ENCODE measurements at places on chromosomes 3 and 15. TPM values are rescaled to one million over a fixed set of nuclear protein-coding genes. Genes with fewer than 3 reads are reported as not detected.
A peak's percentile ranks its signal among the peaks of the same experiment; 100 is the strongest.

DNA sequence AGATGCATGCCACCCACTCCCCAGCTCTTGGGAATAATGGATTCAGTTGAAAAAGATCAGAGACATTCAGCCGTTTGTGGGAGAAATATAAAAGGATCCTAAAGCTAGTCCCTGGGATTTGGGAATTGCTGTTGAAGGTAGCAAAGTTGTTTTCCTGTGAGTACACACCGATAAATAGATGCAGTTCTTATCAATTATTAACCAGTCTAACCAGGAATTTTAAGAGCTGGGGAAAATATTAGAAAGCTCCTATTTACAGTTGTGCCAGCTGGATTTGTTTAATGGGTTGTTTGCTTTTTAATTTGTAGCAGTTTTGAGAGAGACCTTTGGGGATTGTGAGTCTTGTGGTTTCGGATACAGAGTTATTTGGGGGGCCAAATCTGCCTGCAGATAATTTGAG, 44.2 kb upstream of the SKOR1 start:
- no peak for DNase-seq
- H3K36me3 ChIP-seq = peaks cover 2% of the 10 kb centered on the region
- H3K27ac ChIP-seq = no peak overlapping the region
- H3K4me3 ChIP-seq = no peak overlapping the region
- no peaks in the 10 kb centered on the region for H3K27me3 ChIP-seq

GRCh38 chr3:129627350-129628168, 21.1 kb upstream of the PLXND1 start:
- no peaks in the 10 kb centered on the region for H3K36me3 ChIP-seq
- peak overlapping the region; percentile 61 for H3K4me3 ChIP-seq
- H3K27ac ChIP-seq = peak overlapping the region; percentile 93
- peaks cover 2% of the 10 kb centered on the region for H3K4me1 ChIP-seq
- DNase-seq = peak; percentile 90
- no peaks in the 10 kb centered on the region for H3K27me3 ChIP-seq

DNA sequence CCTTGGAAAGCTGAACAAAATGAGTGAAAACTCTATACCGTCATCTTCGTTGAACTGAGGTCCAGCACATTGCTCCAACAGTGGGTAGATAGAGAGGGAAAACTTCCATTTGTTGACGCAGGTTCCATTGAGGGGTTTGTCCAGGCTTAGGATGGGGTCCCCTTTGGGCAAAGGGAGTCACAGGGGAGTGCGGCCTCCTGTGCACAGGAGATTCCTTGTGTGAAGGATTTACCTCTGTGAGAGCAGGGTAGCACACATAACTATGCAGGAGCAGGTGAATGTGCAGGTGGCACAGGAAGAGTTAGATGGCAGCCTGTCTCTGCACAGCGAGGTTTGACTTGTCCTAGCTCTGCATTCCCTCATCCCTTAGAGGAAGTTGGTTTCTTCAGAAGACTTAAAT, 139.3 kb downstream of the SNRPN start:
- H3K36me3 ChIP-seq = peaks cover 10% of the 10 kb centered on the region
- DNase-seq = no peak
- no peak overlapping the region for H3K4me3 ChIP-seq
- H3K27me3 ChIP-seq = no peaks in the 10 kb centered on the region
- no peak overlapping the region for H3K27ac ChIP-seq

DNA sequence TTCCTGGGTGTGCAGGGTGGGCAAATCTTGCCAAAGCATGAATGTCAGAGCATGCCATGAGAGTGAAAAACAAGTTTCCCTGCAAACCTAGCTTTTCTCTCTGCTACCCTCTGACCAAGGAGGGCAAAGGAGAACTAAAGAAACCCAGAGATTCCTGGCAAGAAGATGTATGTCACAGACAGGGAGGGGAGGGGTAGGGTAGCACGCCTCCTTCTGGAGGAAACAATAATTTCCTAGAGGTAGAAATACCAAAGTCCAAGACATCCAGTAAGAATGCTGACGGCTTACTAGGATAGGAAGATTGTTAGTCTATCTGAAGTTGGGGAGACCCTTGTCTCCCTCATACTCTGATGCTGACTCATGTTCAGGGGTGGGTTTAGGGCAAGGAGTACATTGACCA, 203.9 kb downstream of the NR1D2 start:
- H3K4me3 ChIP-seq = no peak overlapping the region
- peaks cover 2% of the 10 kb centered on the region for H3K36me3 ChIP-seq
- no peaks in the 10 kb centered on the region for H3K4me1 ChIP-seq

Gene NOX5
- polyA plus RNA-seq = not detected

DNA sequence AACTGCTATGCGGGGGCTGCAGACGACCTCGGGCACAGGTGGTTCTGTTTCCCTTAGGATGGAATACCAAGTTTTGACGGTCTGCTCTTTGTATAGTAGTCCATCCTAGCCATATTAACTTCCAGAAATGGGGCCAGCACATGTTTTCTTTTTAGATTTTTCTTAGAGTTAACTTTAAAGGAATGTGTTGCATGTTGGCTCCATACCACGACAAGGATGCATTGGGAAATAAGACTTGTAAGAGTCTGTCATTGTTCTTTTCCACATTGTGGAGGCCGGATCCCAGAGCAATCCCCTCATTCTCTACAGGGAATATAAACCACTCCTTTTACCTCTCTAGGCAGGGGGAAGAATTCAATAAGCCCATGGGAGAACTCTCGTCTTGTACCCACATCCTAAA, 87.1 kb upstream of the PLSCR4 start:
- no peaks in the 10 kb centered on the region for H3K36me3 ChIP-seq
- DNase-seq = no peak
- no peaks in the 10 kb centered on the region for H3K4me1 ChIP-seq
- no peak overlapping the region for H3K27ac ChIP-seq

DNA sequence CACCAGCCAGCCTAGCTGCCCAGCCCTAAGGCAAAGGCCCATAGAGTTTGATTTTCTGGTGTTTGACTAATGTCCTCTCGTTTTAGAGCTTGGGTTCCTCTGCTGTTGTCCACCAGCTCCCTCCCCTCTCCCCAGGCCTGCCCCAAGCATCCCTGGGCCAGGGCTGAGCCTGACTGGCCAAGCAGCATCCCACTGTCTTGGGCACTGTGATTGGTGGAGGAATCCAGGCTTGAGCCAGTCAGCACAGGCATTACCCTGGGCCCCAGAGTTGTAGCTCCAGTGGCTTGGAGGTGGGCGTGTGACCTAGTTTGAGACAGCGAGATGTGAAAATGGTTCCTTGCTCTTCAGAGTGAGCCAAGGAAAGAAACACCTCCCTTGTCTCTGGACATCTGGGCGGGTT, 155.3 kb upstream of the MEF2A start:
- no peaks in the 10 kb centered on the region for H3K27me3 ChIP-seq
- no peaks in the 10 kb centered on the region for H3K36me3 ChIP-seq
- H3K4me1 ChIP-seq = no peaks in the 10 kb centered on the region
- no peak overlapping the region for H3K4me3 ChIP-seq

- no peak overlapping the region for H3K27ac ChIP-seq
- H3K27me3 ChIP-seq = peaks cover 4% of the 10 kb centered on the region
- peak; percentile 44 for DNase-seq
- H3K36me3 ChIP-seq = no peaks in the 10 kb centered on the region
These were observed 9.2 kb upstream of the SLC6A1 start for GRCh38 chr3:10983219-10983916.

DNA sequence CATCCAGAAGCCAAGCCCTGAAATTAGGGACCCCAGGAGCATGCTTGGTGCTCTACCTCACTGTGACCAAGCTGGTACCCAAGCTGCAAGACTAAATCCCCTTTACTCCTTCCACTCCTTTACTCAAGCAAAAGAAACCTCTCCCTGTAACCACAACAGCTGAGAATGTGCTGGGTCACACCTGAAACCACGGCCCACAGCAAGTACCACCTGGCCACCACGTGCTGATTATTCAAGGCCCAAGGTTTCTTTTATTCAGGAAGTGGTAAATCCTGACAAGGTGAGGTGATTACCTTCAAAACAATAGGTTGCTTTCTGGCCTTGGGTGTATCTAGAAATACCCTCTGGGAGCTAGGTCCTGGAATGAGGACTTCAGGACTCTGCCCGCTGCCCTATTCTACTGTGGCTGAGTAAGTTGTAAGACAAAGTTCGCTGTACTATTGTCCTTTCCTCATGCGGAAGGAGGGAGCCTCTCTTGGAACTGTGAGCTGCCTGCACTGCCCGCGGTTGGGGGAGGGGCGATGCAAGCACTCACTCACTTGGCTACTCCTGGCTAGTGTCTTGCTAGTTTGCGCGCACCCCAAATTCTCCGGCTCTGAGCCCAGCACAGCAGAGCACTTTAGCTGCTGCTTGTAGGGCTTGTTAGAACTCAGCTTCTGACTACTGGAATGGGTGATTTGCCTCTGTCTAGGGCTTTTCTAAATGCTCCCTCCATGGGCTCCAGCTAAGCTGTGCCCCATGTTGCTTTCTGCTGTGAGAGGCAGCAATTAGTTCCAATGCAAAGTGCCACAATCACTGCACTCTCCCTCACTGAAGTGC, 487.1 kb upstream of the CNTN3 start:
- H3K27me3 ChIP-seq = no peaks in the 10 kb centered on the region
- peak overlapping the region; percentile 59 for H3K27ac ChIP-seq
- no peaks in the 10 kb centered on the region for H3K4me1 ChIP-seq

Gene KLHL40
- 0.38 TPM for polyA plus RNA-seq

DNA sequence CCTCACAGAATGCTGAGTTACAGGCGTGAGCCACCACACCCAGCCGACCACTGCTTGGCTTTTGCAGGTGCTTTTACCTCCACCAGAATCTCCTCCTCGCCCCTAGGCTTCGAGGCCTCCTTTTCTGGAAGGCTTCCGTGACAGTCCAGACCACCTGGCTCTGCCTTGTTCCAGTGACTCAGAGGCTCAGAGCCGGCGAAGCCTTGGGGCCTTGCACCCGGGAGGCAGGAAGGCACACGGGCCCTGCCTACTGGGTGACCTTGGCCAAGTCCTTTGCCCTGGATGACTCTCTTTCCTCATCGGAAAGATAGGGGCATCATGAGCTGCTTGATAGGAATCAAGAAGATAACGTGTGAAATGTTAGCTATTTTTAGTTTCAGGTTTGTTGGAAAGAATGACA, 31.3 kb upstream of the FURIN start:
- H3K36me3 ChIP-seq = no peaks in the 10 kb centered on the region
- no peak for DNase-seq
- no peaks in the 10 kb centered on the region for H3K27me3 ChIP-seq
- no peak overlapping the region for H3K27ac ChIP-seq
- no peaks in the 10 kb centered on the region for H3K4me1 ChIP-seq

- H3K27ac ChIP-seq = no peak overlapping the region
- H3K4me3 ChIP-seq = no peak overlapping the region
- H3K36me3 ChIP-seq = no peaks in the 10 kb centered on the region
- DNase-seq = no peak
- no peaks in the 10 kb centered on the region for H3K27me3 ChIP-seq
- no peaks in the 10 kb centered on the region for H3K4me1 ChIP-seq
These were observed 363.4 kb downstream of the LRTM1 start for GRCh38 chr3:54564374-54564925.

Gene IL17RE
- polyA plus RNA-seq = 59.3 TPM

DNA sequence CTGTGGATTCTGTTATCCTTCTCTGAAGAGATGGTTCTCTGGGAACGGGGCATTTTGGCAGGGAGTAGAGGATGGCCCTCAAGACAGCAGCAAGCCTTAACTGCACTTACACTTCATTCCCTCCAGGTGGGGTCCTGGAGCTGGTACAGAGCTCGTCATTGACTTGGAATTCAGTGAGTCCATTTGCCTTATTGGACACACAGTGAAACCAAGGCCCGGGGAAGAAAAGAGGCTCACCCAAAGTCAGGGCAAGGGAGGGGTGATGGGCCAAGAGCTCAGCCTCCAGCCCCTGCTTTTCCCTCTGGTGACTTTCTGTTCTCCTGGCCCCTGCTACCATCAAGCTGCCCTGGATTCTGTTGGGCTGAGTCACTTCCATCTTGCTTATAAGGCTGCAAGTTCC, 125.6 kb downstream of the ETFA start:
- H3K27ac ChIP-seq = no peak overlapping the region
- H3K4me1 ChIP-seq = no peaks in the 10 kb centered on the region
- peak; percentile 39 for DNase-seq
- H3K4me3 ChIP-seq = no peak overlapping the region
- no peaks in the 10 kb centered on the region for H3K36me3 ChIP-seq

GRCh38 chr3:40398346-40398745, 11.4 kb downstream of the ENTPD3 start:
- H3K36me3 ChIP-seq = no peaks in the 10 kb centered on the region
- no peaks in the 10 kb centered on the region for H3K27me3 ChIP-seq
- no peak overlapping the region for H3K4me3 ChIP-seq
- DNase-seq = peak; percentile 46

- DNase-seq = peak; percentile 67
- peak overlapping the region; percentile 97 for H3K27ac ChIP-seq
- peaks cover 6% of the 10 kb centered on the region for H3K4me1 ChIP-seq
- peak overlapping the region; percentile 97 for H3K4me3 ChIP-seq
These were observed 873 bp downstream of the CAPN7 start for GRCh38 chr3:15206662-15207576.

Gene GOLGA6L7
- 0.03 TPM for polyA plus RNA-seq

- no peak overlapping the region for H3K27ac ChIP-seq
- DNase-seq = no peak
- H3K36me3 ChIP-seq = no peaks in the 10 kb centered on the region
- H3K27me3 ChIP-seq = no peaks in the 10 kb centered on the region
- no peaks in the 10 kb centered on the region for H3K4me1 ChIP-seq
- no peak overlapping the region for H3K4me3 ChIP-seq
These were observed 256.7 kb upstream of the TLE3 start for GRCh38 chr15:70354346-70354905.

Gene SEMA3F
- polyA plus RNA-seq = 5.0 TPM
